ENCODE measurements at places on chromosomes 4 and X.

GRCh38 chrX:140983730-140984129 is 18.7 kb upstream of the SPANXB1 start:
- DNase-seq: no peak

DNA sequence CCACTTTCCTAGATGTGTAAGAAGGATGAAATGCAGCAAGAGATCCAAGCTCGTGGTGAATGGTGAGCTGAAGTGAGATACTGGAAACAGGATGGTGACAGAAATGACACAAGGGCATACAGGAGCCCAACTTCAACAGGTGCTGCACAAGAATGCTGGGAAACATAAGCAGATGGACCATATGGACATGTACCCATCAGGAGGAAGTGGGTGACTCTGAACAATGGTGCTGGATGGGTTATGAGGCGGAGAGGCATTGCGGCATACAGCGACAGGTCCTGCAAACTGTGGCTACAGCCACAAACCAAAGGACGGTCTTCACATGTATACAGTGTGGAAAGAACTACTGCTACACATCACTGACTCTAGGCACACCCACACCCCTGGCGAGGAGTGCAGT is 265.7 kb downstream of the CAMK2D start:
- no peak for DNase-seq

DNA sequence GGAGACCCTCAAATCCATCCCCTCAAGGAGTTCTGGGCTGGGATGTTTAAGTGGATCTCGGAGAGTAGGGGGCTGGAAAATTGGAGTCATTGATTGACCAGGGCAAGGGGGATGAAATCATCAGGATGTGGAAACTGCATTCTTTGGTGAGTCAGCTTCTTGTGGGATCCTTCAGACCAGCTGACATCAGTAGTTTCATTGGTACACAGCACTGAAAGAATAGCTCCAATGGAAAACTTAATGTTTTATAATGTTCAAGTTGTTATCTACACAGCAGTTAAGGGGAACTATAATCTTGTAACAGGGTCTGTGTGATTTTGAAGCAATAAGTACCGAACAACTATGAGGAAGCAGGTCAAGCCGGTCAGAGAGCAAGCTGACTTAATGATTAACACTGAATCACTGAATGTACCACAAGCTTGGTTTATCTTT is 506.1 kb downstream of the RPA4 start:
- no peak for DNase-seq

DNA sequence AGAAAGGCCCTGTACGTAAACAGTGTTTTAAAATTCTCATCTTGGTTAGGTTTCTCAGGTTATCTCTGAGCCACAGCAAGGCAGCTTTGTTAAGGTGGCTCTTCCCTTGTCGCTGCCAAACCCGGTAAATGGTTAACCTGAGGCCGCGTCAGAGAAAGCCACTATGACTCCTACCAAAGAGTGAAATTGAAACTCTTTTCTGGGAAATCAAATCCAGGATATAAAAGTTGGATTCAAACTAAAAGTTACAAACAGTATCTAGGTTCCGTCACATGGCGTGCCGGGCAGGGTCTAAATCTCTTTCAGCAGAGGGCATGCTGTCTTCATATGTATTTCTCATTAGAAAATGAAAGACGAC is 433 bp downstream of the MMAA start:
- no peak for DNase-seq

DNA sequence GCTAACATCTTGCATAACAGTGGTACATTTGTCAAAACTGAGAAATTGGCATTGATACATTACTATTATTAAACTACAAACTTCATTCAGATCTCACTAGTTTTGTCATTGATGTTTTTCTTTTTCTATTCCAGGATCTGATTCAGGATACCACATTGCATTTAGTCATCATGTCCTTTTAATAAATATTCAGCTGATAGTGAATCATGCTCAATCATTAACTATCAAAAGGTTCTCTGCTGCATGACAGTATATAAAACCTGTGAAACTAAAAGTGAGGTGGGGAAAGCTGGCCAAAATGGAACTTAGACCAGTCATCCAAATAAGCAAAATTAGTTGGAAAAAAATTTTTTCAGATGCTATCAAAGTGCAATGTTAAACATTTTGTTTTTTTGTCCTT is 28.1 kb upstream of the HS6ST2 start:
- DNase-seq: no peak

DNA sequence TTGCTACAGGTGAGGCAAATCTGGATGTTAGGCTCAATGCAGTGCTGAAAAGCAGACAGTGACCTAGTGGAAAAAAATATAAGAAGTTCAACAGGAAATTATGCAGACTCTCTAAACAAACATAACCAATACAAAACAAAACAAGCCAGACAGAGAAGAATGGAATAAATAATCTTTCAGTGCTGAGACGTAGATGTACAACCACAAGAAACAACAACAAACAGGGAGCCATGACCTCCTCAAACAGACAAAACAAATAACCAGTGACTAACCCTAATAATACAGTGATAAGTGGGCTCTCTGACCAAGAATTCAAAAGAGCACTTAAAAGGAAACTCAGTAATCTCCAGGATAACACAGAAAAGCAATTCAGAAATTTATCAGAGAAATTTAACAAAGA is 239.3 kb downstream of the SLC39A8 start:
- no peak for DNase-seq

DNA sequence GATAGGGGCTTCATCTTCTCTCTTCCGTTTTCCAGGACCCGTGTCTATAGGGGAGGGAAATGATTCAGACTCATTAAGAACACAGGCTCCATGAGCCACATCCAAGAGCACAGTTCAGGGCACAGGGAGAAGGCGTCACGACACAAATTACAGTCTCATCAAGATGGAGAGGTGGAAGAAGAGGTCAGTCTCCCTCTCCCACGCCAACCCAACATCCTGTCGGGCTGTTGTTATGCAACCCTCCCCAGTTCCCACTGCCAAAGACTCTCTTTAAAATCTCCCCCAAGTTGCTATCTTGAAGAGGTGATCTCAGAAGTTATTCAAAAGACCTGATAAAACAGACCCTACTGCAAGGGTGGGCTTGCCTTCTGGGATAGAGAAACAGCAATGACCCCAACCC is 12.6 kb downstream of the ZMYM3 start:
- DNase-seq: no peak

DNA sequence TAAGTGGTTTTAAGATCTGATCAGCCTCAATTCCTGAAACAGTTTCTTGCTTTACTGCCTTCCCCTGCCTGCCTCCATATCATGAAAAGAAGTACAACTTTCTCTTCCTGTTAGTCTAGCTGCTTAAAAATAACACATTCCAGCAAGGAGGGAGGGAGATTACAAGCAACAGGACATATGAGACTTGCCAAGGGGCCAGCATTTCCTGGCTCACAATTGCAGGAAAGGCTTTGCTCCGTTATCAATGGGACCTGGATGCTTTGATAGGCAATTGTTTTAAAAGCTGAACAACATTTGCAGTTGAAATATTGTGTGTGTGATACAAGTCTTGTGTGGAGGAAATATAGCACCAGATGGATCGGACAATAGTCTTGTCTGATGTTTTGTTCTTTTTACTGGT is 425.0 kb downstream of the FAT4 start:
- DNase-seq: no peak

DNA sequence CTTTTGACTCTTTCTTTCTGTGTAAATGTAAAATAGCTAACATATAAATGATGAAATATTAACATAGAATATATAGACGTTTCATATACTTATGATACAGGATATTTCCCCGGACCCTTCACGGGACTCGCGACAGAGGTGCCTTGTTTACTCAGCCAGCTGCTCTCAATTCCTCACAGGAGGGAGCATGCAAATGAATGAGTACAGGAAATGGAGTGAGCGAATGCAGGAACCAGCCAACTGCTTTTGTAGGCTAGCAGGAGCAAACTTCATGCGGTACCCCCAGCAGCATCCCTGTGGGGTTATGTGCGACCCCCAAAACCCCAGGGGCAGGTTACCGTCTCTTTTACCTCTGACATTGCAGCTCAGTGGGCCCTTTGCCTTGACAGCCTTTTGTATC is 110.3 kb upstream of the PDHA2 start:
- peak; percentile 6 for DNase-seq

- no peak for DNase-seq
These were observed 138.7 kb downstream of the F11 start for GRCh38 chr4:186404562-186405134.

- no peak for DNase-seq
These were observed 111.1 kb upstream of the HTR2C start for GRCh38 chrX:114472788-114473187.

DNA sequence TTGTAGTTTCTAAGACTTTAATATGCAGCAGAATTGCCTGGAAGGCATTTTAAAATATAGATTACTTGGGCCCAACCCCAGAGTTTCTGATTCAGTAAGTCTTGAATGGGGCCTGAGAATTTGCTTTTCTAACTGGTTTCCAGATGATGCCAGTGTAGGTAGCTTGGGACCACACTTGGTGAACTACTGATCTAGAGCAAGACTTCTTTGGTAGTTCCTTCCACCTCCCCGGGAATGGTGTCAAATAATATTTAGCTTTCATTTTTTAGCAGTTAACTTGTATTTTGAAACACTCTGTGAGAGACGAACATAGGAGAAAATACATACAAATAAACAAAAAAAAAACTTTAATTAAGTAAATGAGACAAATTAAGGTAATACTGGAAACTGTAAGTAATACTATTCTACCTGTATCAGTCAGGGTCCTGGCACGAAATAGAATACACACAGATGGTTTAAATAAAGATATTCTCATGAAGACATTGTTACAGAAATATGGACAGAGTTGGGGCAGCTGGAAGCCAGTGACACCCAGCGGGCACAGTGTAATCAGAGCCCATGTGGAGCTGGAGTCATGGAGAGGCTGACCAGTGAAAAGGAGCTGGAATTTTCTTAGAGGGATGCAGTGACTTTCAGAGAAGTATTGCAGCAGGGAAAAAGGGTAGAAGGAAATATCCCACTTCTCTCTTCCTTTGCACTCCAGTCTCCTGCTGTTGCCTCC is 905.7 kb downstream of the CCSER1 start:
- DNase-seq: no peak

DNA sequence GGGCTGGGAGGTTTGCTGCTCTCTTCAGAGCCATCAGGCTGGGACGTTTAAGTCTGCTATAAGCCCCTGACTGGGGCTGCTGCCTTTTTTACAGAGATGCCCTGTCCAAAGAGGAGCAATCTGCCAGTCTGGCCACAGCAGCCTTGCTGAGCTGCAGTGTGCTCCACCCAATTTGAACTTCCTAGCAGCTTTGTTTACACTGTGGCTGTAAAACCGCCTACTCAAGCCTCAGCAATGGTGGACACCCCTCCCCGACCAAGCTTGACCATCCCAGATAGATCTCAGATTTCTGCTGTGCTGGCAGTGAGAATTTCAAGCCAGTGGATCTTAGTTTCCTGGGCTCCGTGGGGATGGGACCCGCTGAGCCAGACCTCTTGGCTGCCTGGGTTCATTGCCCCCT is 40.7 kb downstream of the SPATA18 start:
- DNase-seq: no peak

- no peak for DNase-seq
These were observed 104.8 kb upstream of the CASK start for GRCh38 chrX:42028109-42028508.

DNA sequence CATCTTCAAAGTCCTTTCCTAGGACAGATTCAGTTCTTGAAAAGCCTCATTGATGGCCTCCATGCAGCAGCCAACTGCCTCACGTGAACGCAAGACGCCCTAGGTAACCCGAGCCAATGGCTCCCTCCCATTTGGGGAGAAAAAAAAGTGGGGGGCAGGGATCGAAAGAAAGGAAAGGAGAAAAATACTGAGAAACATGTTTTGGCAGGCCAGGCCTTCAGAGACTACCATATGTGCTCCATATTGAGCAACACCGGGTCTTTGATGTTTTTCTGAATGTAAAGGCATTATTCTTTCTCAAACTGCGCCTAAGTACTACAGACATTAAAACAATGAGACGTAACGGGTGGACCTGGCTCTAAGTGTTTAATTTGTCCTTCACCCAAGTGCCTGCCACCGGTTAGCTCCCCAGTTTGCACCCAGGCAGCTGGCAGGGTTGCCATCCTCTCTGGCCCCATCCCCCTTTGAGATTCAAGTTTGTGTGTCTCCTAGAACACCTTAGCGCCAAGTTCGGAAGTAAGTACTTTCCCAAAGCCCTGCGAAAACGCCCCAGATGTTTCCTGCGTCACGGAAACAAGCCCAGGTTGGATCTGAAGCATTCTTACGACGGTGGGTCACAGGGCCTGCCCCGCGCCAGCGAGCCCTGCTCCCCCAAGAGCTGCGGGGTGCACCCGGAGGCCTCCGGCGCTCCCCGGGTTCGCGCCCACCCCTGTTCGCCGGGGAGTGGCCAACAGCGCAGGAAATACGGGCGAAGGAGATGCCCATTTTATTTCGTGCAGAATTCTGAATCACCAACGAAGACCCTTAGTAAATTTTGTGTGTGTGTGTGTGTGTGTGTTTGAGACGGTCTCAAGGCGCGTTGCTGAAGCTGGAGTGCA is 30.1 kb downstream of the HAND2 start:
- DNase-seq: no peak

DNA sequence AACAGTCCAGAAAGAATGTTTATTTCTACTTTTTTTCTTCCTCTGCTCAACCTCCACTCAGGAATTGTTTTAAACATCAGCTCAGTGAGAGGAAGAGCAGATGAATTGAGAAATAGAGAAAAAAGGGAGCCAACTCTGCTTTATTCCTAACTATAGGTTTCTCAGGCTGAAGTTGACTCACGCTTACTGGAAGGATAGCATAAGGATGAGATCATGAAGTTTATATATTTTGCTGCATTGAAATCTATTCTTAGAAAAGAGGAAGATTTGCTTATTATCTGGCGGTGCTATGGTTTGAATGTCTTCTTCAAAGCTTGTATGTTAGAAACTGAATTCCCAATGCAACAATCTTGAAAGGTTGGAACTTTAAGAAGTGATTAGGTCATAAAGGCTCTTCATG is 1673.4 kb upstream of the PCDH7 start:
- DNase-seq: no peak

DNA sequence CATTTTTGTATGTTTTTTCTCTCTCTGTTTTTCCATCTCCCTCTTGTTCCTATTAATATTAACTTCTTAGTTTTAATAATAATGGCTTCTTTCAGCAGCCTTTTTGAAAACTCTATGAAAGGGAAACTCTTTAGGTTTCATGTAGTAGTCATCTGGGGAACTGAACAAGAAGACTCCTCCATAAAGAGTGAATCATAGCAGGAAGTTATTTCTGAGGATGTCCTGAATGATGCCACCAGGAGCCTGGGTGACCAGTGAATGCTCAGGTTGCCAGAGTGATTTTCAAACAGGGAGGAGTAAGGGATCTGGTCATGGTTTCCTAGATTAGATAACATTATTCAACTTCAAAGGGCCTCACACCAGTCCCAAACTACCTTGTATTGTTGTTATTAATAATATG is 212.8 kb upstream of the PDE5A start:
- no peak for DNase-seq

DNA sequence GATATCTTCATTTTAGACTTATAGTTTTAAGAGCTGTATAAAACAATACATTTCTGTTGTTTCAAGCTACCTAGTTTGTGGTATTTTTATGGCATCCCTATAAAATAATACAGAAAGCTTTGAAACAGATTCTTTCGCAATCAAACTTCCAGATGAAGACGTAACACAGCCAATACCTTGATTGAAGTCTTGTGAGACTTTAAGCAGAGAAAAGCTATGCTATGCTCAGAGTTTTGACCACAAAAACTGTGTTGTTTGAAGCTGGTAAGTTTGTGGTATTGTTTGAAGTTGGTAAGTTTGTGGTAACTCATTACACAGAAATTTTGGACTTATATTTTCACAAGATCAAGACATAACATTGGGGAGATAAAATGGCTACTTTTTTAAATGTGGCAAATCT is 201.8 kb upstream of the UGT8 start:
- no peak for DNase-seq
